ENCODE measurements at places on chromosomes 16 and 17.

- DNase-seq, result no peak
These were observed 942.1 kb downstream of the KCNJ2 start for GRCh38 chr17:71111460-71111859.

GRCh38 chr17:17849147-17849820 lies 12.5 kb upstream of the SREBF1 start:
- DNase-seq, result no peak

- no peak for DNase-seq
These were observed 86.6 kb upstream of the BRD7 start for GRCh38 chr16:50455288-50455845.

DNA sequence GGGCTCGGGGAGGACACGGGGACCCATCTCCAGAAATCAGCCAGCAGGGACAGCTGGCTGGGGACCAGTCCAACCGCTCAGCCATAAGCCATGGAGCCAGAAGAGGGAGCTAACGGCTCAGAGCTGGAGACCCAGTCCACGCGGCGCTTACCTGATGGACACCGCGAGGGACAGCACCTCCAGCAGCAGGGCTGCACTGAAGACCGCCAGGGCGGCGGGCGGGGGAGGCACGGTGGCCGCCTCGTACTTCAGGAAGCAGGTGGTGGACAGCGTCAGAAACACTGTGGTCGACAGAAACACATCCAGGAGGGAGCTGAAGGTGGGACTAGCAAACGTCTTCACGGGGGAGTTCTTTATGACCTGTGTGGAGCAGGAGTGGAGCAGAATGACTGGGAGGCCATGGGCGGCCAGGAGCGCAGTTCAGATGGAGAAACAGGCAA lies 102.6 kb upstream of the CREBBP start:
- no peak for DNase-seq

- no peak for DNase-seq
These were observed 230.0 kb downstream of the NTN1 start for GRCh38 chr17:9251273-9251672.

GRCh38 chr16:52535076-52535475 lies 11.9 kb downstream of the TOX3 start:
- no peak for DNase-seq

- no peak for DNase-seq
These were observed 643.2 kb downstream of the WWOX start for GRCh38 chr16:78742501-78743283.

- DNase-seq, result no peak
These were observed 29.8 kb downstream of the LRRC36 start for GRCh38 chr16:67356396-67356795.

- DNase-seq, result peak; percentile 9
These were observed 740 bp downstream of the AATF start for GRCh38 chr17:36949461-36949927.

- no peak for DNase-seq
These were observed 50.6 kb downstream of the SNX20 start for GRCh38 chr16:50630394-50631020.

GRCh38 chr17:20091174-20092029 lies 82.2 kb downstream of the SPECC1 start:
- DNase-seq, result no peak

DNA sequence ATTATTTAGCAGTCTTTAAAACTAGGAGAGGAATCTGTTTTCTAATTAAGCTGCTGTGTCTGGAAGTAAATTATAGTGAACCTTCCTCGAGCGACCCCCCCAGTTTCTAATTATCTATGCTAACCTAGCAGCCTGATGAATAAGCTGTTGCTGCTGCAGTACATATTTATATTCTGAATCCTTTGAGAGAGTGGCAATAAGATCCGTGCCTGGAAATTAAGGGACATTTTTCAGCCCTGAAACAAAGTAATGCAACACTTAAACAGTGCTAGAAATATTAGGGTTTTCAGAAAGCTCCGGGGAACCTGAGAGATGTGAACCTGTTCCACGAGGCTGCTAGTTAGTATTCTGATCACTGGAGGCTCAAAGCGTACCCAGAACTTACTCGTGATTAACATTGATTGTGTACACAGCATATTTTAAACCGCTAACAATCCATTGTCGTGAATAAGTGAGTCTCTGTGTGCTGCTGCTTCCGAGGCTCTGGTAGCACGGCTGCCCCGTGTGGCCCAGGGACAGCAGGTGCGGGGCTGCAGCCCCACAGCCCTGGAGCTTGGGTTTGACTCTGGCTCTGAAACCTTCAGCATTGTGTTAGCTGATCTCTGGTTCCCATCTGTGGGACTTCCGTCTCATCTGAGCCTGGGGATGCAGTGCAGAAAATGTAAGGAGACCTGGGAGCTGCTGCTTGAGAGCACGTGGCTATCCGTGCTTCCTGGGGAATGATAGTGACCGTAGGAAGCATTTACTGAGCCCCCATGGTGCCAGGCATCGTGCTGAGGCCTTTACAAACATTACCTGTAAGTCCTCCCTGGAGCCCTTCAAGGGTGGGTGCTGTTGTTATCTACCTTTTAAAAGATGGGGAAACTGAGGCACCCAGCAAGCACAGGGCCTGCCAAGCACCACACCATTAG lies 190.9 kb upstream of the CHMP6 start:
- DNase-seq, result no peak

- no peak for DNase-seq
These were observed 20.5 kb upstream of the ZNF652 start for GRCh38 chr17:49382556-49382955.

DNA sequence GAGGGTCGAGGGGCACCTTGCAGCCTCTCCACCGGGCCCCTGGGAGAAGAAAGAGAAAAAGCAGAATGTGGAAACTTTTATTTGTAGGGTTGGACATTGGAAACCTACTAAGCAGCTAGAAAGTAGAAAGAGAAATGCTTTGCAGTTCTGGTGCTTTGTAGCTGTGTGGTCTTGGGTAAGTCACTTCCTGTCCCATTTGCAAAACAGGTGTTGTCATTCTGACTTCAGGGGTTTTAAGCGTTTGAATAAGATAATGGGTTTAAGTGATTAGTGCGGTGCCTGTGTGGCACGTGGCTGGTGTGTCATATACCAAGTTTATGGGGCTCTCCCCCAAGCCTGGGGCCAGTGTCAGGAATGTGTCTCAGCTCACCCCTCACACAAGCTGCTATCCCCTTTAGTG lies 1.6 kb downstream of the CA4 start:
- DNase-seq, result no peak

GRCh38 chr16:54812229-54812628 lies 118.4 kb upstream of the IRX5 start:
- no peak for DNase-seq

DNA sequence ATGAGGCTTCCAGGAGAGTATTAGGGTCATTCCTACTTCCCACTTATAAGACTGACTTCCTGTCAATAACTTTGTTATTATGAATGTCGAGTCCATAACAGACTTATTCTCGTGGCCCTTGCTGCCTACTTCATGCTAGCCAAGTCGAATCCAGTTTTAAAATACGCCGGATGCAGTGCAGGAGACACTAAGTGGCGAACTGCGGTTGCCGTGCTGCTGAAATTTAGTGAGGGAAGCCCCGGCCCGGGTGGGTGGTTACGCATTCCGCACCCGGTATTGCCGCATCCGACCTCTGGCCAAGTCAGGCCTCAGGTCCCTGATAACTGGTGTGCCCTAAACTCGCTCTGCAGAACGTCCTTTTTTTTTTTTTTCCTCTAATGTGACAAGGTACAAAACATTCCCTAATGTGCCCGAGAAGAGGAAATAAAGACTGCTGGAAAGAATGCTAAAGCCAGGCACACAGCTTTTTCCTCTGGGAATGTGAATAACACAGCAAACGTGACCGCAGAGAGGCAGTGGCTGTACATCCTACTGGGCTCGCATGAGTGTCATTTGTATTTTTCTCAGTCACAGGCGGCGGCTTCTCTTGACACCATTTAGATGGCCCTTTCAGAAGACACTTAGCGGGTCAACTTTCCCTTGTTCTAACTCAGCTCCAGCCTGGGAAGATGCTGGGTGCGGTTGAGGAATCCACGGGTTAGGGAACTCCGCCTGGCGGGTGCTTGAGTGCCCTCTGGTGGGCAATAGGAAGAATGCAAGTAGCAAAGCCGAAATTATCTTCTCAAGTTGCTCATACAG lies 7.1 kb upstream of the AKTIP start:
- DNase-seq, result no peak

DNA sequence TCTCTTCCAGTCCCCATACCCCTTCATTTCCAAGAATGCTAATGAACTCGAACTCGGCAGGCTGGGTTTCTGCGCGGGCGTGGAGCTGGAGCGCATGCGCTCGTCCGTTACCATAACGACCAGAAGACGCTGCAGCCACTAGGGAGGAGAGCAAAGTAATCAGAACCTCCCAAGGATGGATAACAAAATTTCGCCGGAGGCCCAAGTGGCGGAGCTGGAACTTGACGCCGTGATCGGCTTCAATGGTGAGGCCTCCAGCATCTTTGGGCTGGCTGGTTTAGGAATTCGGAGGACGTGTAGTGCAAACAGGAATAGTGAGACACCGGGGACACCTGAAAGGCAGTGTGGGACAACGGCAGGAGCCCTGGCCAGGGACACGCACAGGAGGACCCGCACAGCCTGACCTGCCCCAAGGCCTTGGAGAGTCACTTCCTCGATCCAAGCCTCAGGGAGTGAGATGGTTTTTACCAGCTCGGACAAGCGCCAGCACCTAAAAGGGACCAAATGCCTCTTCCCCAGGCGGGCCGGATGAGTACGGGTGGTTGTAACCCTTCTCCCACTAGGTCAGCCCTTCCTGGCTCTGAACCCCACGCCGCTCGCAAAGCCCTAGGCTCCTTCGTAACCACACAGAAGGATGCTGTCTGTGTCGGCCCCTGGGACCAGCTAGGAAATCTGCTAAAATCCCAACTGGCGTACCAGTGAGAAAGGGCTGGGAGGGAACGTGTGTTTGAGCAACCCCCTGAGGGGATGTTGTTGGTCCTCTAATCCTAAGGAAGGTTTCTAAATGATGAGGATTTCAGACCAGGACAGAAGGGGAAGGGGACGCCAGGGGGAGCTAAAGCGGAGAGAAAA lies at the start of gene CFAP52:
Gene CFAP52, plus strand, starts transcription at position 122 of the 852 bp plus-strand sequence. Its CDS starts 54 bp downstream, at position 176.
- no peak for DNase-seq

DNA sequence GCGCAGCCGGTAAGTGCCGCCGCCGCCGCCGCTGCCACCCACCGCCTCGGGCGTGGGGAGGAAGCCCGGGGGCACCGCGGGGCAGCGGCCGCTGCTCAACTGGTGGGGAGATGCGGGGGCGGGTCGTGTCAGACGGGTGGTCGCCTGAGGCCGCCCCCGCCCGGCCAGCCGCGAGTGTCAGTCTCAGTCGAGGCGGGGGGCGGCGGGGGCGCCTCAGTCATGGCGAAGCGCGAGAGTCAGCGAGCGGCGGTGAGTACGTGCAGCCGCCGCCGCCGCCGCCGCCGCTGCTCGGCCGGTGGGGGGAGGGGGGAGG lies 76.2 kb downstream of the CHD9 start:
- DNase-seq, result no peak

DNA sequence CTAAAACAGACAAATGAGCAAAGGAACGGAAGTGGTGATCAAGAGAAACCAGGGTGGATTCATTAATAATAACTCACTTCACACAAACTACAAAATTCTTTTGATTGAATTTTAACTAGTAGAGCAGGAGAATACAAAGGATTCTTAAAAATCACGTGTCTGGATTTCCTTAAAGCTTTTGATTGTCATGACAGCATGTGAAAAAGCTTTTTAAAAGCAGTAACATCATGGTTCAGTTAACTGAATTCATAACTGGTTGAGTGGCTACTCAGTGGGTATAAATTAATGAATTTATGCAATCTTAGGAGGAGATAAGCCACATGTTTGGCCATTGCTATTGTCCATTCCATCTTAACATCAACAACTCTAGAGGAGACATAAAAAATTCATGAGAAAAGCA lies 333.2 kb downstream of the SLC39A11 start:
- no peak for DNase-seq

DNA sequence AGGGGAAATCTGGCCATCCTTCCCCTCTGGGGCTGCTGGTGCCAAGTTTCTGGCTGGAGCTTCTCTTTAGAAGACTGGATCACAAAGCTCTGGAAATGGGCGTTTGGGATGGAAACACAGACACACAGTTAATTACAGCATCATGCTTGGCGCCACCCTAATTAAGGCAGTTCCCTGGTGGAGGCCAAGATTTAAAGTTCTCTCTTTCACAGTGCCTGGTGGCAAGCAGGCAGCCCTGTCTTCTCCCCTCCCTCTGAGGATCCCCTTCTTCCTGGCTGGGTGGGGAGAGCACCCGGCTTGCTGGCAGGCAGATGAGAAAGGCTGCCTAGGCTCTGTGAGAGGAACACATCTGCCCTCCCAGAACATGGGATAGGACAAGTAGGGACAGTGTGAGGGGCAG lies 59.0 kb upstream of the NKD1 start:
- DNase-seq, result no peak

- DNase-seq, result peak; percentile 53
These were observed 18.2 kb upstream of the KRT20 start for GRCh38 chr17:40903129-40903847.

All from BJ (cell line).